Activated CD4-positive, alpha-beta T cell treated with anti-CD3 and anti-CD28 coated beads, Interleukin-2, amount 50 U/mL, for 1 hour (primary cell): ENCODE measurements at places on chromosomes 4 and X.

DNA sequence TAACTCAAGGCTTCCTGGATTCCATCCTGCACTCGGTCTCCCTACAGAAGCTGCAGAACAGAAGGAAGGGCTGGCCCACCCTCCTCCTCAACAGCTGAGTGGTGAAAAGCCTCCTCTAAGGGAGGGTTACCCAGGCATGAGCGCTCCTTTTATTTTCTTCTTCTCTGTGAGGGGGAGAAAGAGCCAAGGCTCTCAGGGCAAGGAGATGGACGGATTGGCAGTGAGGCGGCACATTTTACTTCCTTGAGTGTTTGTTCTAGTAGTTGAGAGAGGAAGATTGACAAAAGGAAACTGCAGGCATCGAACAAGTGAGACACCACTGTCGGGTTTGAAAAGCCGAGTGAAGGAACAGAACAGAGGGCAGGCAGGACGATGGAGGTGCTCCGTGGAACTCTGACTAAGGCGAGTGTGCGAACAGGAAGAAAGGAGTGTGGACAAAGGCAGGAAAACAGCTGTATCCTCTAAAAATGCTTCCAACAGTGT lies 38.4 kb upstream of the STS start:
- no peak for DNase-seq

DNA sequence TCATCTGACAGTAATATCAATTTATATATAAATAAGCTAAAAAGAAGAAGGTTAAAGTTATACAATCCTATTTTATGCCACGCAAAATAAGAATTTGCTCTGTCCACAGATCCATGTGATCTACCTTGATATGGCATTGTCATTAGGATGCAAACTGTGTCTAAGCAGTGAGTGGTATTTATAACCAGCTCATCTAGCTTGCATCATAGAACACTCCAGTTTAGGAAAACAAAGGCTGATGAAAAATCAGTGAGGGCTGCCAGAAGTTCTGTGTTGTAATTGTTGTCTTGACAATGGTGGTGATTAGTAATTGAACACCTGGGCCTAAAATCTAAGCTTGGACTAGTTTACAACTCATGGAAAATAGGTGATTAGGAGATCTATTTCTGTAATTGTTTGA lies 111.0 kb downstream of the CPE start:
- no peak for DNase-seq

- no peak for DNase-seq
These were observed 41.7 kb downstream of the LIN54 start for GRCh38 chr4:82968972-82969371.

GRCh38 chr4:55830716-55831115 lies 11.1 kb downstream of the EXOC1L start:
- DNase-seq = no peak

- no peak for DNase-seq
These were observed 29.4 kb downstream of the PTTG2 start for GRCh38 chr4:37989398-37990260.

DNA sequence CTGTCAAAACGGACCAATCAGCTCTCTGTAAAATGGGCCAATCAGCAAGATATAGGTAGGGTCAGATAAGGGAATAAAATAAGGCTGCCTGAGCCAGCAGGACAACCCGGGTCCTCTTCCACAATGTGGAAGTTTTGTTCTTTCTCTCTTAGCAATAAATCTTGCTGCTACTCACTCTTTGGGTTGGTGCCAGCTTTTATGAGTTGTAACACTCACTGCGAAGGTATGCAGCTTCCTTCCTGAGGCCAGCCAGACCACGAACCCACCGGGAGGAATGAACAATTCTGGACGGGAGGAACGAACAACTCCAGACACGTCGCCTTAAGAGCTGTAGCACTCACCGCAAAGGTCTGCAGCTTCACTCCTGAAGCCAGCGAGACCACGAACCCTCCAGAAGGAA lies 287.8 kb downstream of the RAPGEF2 start:
- DNase-seq = no peak

DNA sequence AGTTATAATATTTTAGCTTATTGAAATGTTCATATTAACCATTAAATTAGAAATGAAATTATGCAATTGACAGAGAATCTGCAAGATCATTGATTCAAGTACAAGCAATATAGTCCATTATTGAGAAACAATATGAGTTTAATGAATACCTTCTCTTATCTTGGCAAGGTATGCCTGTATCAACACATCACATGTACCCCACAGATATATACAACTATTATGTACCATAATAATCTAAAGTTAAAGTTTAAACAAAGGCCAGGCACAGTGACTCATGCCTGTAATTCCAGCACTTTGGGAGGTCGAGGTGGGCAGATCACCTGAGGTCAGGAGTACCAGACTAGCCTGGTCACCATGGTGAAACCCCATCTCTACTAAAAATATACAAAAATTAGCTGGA lies 514.7 kb downstream of the PCDH7 start:
- DNase-seq = no peak

DNA sequence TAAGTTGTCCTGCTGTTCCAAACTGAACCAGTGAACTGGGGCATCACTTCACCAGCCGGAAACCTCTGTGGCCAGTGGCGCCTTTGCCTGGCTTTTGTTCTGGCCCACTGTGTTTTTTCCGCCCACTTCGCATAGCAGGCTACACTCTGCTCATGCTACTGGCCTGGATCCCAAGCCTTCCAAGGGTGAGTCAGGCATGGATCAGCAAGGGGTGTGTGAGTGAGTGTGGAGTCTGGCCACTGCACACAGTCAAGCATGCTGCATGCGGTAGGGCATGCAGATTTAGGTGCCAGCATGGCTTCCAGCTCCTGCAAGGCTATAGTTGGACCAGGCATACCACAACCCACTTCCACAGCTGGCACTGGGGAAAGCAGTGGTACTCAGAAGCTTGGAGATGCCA lies 1967.9 kb downstream of the C4orf33 start:
- no peak for DNase-seq

- DNase-seq = no peak
These were observed 855 bp downstream of the GPRASP2 start for GRCh38 chrX:102712981-102713625.

DNA sequence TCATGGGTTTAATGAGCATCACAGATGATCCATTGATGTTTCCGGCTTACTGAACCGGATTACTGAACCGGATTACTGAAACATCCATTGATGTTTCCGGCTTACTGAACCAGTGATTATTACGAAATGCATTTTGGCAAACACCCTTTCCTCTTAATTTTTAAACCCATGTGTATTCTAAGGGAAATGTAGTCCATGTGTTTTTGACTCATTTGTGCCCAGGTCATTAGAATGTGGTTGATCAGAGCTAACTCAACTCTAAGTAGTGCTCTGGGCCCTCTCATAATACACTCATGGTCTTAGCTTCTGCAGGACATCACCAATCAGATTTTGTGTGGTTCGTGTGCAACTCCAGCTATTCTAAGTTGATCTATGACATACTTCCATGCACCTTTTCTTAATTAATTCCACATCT lies 141.6 kb downstream of the SPATA18 start:
- DNase-seq = no peak

- no peak for DNase-seq
These were observed 24.5 kb downstream of the SH3RF1 start for GRCh38 chr4:169246279-169246678.

- DNase-seq = no peak
These were observed 188.4 kb upstream of the MAOA start for GRCh38 chrX:43467608-43468234.

DNA sequence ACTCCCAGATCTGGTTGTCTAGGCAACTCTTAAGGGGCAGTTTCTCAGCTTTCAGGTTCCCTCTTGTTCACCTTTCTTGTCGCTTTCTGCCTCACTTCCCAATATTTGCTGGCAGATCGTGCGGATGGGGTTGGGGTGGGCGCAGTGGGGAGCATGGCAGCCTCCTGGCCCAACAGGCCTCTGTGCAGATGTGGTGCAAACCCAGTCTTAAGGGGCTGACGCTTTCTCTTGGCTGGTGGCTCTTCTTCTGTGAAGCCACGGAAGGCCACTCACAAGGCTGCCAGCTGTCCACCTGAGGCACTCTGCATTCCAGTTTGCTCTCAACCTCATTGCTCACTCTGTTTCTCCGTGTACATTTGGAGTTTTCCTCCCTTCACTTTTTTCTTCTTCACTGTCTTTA lies 61.7 kb downstream of the NBDY start:
- no peak for DNase-seq

DNA sequence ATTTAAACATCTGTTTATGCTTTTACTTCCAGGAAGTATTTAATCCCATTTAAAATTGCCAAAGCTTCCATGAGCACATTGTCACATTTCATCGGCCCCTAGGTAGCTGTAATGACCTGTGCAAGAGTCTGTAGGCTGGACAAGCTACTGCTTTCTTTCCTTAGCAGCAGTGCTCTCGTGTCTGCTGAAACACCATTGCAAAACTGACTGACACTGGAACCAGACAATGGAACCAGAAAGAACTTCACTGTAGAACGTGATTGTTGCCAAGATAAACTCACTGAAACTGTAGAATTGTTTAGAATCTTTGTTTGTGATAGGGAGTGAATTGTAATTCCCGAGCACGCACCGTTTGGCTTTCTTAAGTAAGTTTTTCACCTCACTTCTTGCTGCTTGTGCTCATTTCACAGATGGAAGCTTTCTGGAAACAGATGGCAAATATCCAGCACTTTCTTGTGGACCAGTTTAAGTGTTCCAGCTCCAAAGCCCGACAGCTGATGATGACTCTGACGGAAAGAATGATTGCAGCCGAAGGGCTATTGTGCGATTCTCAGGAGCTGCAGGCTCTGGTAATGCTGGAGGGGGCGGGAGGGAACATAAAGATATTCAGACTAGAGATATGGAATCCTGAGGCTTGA lies 36.9 kb downstream of the EVC start:
- no peak for DNase-seq

GRCh38 chr4:101793397-101793796 lies 2.9 kb downstream of the BANK1 start:
- DNase-seq = no peak

DNA sequence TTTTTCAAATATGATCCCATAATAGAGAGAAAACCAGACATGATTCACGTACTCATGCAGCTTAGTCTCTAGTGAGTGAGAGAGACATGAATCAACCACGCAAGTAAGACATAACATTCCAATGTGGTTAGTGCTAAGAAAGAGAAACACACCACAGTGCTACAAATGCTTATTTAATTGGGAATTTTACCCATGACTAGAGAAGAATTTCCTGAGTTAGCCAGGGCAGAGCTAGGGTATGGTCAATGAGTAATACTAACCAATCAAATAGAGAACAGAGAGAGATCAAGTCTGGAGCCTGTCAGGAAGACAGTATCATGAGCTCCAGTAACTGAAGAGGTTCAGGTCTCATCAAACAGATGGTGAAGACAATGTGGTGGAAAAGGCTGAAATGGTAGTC lies 495.2 kb downstream of the PDGFC start:
- no peak for DNase-seq

- DNase-seq = no peak
These were observed 4.0 kb downstream of the WFS1 start for GRCh38 chr4:6273661-6273990.

DNA sequence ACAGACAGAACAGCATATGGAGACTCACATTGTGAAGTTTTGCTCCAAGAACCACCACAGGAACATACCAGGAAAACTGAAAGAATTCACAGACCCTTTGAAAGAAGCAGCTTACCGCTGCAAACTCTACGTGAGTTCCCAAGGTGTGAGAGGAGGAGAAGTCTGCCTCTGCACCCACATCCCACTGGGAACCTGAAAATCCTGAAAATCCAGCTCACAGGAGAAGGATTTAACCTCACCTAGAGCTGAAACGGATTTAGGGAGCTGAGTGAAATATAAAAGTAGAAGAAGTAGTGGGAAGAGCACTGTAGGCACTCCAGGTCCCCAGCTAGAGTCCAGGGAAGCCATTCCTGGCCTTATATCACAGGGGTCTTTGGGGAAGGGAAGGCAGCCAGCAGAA lies 80.0 kb downstream of the FHIP1A start:
- DNase-seq = no peak

- no peak for DNase-seq
These were observed 18.4 kb upstream of the CC2D2A start for GRCh38 chr4:15451181-15451865.

GRCh38 chrX:105315248-105315647 lies 94.8 kb upstream of the TEX13A start:
- no peak for DNase-seq

- no peak for DNase-seq
These were observed 52.7 kb downstream of the DCLK2 start for GRCh38 chr4:150130933-150131332.

GRCh38 chrX:113136836-113137235 lies 296.2 kb upstream of the AMOT start:
- no peak for DNase-seq

DNA sequence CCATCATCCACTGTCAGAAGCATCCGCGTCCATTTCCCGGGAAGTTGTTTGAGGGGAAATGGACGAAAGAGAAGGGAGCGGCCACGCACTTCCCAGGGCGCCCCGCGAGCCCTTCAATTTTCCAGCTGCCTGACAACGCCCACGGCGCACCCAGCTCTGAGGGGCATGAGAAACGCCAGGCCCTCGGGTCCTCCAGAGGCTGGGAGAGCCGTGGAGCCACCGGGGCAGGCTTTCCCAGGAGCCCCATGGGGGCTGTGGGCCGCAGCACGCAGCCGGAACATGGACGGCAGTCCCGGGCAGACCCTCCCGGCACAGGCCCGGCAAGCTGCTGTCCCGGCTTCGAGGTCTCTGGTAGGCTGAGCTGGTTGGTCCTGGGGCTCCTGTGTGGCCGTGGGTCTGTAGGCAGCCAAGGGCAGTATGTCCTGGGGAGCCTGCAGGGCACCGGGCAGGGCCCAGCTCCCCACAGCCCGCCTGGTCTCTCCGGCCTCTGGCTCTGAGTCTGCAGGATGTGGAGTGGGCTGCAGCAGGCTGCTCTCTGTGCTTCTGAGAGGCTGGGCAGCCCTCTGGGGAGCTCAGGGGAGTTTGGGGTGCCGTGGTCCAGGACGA lies 115.2 kb downstream of the FAM53A start:
- no peak for DNase-seq

DNA sequence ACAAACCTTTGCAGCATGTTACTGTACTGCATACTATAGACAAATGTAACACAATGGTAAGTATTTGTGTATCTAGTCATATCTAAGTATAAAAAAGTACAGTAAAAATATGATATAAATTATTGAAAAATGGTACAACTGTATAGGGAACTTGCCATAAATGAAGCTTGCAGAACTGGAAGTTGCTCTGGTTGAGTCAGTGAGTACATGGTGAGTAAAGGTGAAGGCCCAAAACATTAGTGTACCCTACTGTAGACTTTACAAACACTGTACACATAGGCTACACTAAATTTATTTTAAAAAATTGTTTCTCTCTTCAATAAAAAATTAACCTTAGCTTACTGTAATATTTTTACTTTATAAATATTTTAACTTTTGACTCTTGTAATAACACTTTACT lies 25.8 kb downstream of the SPIN3 start:
- DNase-seq = no peak
